ENCODE measurements at places on chromosomes 1 and 21.

DNA sequence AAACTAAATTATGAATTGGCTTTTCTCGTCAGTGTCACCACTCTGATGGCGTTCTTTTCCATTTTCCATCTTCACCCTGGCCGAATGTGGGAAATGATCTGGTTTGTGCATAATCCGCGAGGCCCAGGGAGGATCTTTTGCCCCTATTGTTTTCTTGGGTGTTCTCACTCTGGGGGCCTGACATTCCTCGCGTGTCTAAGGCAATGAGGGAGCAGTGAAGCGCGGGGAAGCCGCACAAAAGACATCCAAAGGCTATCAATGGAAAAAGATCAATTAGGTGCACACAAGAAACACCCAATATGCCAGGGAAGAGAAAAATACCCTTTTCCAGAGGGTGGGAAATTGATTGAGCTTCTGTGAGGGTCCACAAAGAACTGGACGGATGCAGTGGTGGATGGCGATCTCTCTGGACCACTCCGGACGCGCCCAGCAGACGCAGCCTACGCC lies 941 bp upstream of the C1orf21 start:
- DNase-seq = no peak

GRCh38 chr1:84037758-84038611 lies 39.1 kb upstream of the TTLL7 start:
- DNase-seq = no peak

- DNase-seq = no peak
These were observed 8.5 kb downstream of the GGPS1 start for GRCh38 chr1:235336903-235337302.

DNA sequence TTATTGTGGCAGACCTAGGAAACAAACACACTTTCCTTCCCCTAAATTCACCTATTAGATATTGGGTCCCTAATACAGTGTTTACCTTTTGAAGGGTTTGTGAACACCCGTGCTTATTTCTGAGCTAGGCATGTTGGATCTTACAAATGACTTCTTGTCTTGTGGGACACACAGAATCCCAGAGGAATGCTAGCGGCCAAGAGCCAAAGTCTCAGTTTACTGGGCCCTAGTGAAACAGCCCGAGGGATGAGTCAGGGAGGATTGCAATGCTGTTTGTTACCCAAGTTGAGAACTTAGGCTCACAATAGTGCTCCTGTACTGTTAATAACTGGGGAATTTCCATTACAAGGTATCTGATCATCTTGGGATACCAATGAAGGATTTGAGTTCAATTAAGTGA lies 100.1 kb upstream of the AKT3 start:
- DNase-seq = peak; percentile 81

GRCh38 chr1:237119091-237119490 lies 77.1 kb downstream of the RYR2 start:
- DNase-seq = no peak

DNA sequence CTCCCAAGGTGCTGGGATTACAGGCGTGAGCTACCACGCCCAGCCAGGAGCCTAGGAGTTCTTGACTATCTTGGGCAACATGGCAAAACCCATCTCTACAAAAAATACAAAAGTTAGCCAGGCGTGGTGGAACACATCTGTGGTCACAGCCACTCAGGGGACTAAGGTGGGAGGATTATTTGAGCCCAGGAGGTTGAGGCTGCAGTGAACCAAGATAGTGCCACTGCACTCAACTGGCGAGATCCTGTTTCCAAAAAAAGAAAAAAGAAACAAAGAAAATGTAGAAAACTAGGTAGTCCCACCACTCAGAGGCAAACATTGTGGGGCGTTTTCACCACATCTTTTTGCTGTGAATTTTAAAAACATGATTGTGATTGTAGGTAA lies 141.3 kb downstream of the ZZZ3 start:
- DNase-seq = no peak

DNA sequence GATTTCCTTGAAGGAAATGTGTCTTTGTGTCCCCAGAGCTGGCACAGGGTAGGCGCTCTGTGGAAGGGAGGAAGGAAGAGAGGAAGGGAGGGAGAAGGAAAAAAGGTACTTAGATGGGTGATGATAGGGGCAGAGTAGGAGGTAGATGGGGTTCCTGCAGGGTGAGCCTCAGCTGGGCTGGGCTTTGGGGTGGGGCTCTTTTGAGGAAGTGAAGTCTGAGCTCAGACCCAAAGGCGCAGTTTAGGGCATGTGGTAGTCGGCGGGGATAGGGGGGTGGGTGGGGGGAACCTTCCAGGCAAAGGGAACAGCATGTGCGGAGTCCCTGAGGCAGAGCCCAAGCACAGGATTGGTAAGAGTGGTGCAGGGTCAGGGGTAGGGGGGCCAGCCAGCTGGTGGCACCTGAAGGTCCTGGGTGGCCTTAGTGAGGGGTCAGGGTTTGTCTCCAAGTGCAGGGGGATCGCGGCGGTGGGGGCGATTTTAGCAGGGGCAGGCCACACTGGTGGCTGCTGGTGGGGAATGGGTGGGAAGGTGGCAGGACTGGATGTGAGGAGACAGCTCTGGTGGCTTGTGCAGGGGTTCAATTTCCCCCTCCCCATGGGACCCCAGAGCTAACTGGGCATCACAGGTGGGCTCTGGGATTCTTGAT lies 8.4 kb upstream of the HTR6 start:
- DNase-seq = no peak

GRCh38 chr21:21547368-21547953 lies 549.3 kb downstream of the NCAM2 start:
- no peak for DNase-seq

- DNase-seq = peak; percentile 8
These were observed 1.1 kb downstream of the RGS16 start for GRCh38 chr1:182602935-182603645.

GRCh38 chr1:161335796-161336195 lies 21.6 kb downstream of the SDHC start:
- no peak for DNase-seq

DNA sequence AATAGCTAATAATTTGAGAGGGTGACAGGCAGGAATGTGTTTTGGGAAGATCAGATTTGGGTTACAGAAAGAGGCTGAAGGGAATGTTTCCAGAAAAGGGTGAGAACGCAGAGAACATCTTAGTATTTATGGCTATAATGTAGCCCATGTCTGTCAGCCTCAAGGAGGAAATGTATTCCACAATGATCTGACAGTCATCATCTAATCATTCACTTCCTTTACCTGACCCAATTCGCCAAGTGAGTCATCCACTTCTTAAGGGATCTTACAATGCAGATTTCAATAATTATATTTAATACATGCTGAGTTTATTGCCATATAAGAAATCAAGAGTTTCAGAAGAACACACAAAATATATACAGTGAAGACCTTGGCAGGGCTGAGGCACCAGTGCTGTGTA lies 10.8 kb downstream of the TRIM45 start:
- DNase-seq = peak; percentile 30

GRCh38 chr1:62175568-62176179 lies 19.0 kb upstream of the L1TD1 start:
- DNase-seq = peak; percentile 39

DNA sequence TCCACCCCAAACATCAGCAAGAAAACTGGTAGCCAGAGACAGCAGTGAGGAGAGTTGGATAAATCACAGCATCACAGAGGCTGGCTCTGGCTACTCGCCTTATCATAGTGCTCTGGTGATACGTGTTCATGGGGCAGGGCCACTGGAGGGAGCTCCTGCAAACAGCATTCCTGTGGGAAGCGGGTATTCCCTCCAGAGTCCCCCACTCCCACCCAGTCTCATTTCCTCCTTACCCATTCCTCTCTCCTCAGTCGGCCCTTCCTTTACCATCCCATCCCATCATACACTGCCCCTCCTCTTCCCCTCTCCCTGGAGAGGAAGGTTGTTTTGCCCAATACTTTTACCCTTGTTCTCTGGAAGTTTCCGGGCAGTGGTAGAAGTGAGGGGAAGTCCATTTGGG lies 7.1 kb downstream of the NHLH2 start:
- no peak for DNase-seq

DNA sequence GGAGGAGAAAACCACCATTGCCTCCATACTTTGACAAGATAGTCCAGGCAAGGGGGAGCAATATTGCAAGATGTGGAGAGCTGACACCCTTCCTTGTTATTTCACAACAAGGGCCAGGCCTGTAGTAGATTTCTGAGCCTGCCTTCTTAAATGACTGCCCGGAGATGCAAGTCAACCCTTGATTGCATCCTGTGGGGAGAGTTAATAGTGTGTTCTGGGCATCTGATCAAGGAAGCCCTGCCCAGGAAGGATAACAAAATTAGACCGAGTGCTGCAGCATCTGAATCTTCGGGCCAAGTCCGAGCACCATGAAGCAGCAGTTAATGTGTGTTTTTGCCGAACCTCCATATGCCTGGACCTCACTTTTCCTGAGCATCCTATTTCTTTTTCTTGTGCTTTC lies 382.3 kb downstream of the PRDM2 start:
- DNase-seq = no peak

DNA sequence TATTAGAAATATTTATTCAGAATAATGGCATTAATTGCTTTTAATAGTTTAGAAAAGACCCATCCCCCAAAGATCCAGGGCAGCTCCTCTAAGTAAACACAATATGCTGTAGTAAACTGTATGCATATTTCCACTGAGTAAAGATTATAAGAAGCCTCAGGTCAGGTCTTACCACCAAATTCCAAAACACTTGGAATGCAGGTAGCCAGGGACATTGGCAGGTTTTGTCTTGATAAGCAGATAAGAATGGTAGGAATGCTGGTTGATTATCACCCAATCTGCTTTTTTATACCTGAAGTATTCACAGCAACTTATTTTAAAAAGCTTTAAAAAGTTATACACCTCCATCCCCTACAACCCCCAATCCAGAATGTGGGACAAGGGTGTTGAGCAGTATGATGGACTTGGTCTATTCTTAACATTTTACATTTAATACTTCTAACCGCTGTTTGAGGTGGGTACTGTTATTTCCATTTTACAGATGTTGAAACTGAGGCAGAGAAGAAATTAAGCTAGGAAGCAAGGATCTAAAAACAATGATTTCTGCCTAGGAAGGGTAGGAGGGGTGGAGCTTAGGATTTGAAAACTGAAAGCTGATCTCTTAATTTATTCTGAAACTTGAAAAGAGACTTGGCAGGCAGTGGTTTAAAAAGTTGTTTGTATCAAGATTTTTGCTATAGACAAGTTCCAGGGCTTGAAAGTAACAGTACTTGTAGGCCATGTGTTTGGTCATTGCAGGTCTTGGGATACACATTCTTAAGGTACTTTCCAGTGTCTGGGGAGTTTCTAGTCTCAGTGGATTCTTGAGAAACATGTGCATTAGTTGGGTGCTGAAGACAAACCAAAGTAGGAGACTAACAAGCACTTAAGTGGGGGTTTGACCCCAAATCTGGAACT lies 15.6 kb upstream of the THEM4 start:
- DNase-seq = no peak

- no peak for DNase-seq
These were observed 5.1 kb downstream of the LDLRAD1 start for GRCh38 chr1:54012863-54013262.

All from fibroblast of skin of abdomen (primary cell).